Fibroblast of skin of right biceps (primary cell): ENCODE measurements at places on chromosomes 2 and 18.

DNA sequence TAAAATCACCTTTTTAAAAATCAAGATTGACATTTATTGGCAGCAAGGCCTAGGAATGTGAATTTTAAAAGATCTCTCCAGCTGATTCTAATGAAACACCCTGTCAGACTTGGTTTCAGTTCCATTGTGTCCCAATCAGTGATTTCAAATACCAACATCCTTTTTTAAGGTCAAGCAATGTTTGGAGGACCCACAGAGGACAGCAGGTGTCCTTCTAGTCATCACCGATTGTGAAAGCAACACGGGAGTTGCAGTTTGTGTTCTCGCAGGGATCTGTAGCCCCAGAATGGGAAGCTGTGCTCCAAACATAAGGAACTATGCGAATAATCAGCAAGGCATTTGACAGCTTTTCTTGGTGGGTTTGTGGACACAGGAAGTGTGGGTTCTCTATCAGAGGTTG lies 4.5 kb upstream of the KIDINS220 start:
- no peak for DNase-seq

GRCh38 chr18:22175346-22175745 lies 6.0 kb downstream of the GATA6 start:
- no peak for DNase-seq

DNA sequence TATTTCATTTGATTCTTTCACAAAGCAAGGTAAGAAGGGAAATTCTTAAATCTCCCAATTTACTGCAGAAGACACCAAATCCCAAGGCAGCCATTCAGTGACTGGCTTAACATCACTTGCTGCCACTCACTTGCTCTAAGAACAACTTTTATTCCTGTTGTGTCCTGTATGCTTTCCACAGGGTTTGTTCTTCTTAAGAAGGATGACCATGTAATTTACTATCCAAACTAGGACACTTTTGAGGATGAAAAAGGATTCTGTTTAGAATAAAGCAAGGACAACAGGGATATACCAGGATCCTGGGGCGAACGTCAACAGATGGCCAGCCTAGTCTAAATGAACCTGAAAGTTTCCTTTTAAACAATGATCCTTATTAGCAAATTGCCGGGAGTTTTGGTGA lies 34.8 kb downstream of the RIT2 start:
- no peak for DNase-seq

- DNase-seq, result peak; percentile 59
Measured at GRCh38 chr2:157777427-157777826, 98.7 kb downstream of the ACVR1 start.

DNA sequence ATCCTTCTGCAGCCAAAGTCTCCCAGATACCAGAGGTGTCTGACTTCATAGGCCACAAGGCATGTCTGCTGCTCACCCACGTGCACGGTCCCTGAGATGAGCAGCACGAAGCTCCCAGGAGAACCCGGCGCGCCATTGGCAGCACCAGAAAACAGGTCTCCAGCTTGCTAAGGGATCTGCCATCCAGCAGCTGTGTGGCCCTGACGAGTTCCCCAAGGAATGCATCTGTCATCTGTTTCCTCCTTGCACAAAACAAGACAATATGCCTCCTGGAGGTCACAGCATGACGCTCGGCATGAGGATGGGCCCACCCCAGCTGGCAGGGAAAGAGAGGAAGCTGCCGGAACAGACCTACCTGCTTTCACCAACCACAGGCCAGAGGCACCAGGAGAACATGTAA lies 29.2 kb downstream of the HS6ST1 start:
- no peak for DNase-seq
